Amniotic stem cell (primary cell): ENCODE measurements at places on chromosomes 5 and 9.

- DNase-seq, result no peak
These were observed 501.3 kb upstream of the FTMT start for GRCh38 chr5:121350181-121350930.

GRCh38 chr9:92295827-92296258 lies 2.3 kb upstream of the IARS1 start:
- no peak for DNase-seq

GRCh38 chr5:54704825-54705224 lies 187.3 kb downstream of the SNX18 start:
- no peak for DNase-seq

DNA sequence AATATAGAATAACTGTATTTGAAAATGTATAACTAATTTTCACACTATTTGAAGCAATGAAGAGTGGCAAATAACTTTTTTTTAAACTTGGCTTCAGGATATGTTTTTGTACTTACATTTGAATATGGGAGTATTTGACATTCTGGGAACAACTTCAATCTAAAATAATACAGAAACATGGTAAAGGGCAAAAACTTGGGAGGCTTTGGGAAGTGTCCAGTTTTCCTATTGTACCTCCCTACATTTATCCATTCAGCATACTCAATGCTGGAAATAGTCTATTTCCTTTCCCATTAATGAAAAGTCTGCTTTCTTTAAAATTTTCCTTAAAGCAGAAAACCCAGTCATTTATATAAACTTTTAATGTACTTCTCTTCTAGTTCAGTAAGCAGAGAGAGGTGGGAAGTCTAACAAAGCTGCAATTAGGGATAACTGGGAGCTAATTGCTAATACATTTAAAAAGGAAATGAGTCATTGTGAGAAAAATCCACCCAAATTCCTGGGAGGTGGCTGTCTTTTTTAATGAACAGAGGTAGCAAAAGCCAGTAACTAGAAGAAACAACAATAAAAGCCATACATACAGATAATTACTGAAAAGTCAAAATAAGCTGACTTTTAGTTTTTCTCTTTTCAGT lies 128.8 kb downstream of the FBN2 start:
- no peak for DNase-seq

- no peak for DNase-seq
These were observed 61.2 kb downstream of the UBAP1 start for GRCh38 chr9:34240006-34240405.

DNA sequence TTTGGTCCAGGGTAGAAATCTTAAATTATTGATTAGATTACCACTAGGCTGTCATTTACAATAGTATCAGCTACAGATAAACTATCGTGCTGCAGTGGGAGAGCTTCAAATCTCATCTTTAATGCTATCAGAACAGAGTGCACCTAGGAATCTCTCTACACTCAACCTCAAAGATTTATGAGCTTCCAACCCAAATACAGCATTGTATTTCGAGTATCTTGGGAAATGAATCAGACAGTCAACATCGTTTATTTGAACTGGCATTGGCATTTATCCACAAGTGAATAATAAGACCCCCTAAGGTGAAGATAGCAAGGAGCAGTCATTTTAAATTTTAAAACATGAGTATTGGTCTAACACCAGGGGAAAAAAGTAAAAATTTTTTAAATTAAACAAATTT lies 1203.2 kb downstream of the CDH12 start:
- no peak for DNase-seq
